Smooth muscle cell of the umbilical artery (primary cell): ENCODE measurements at places on chromosomes 1 and 21. TPM values are rescaled to one million over a fixed set of nuclear protein-coding genes. Genes with fewer than 3 reads are reported as not detected.

The CD5L gene
- not detected in 2 replicates for total RNA-seq

The GUCA2B gene
- total RNA-seq: not detected in 2 replicates

The PRELP gene
- total RNA-seq: 0.30 and 0.32 TPM in 2 replicates

The PDE9A gene
- total RNA-seq: not detected in 2 replicates

The PANK4 gene
- total RNA-seq: 22.6 and 25.8 TPM in 2 replicates

The ZFP69B gene
- total RNA-seq: 3.9 and 8.2 TPM in 2 replicates
